PC-9 (cell line): ENCODE measurements at places on chromosomes 4 and X. TPM values are rescaled to one million over a fixed set of nuclear protein-coding genes. Genes with fewer than 3 reads are reported as not detected.

GRCh38 chr4:101218346-101218745, 129.0 kb downstream of the PPP3CA start:
- no peak for DNase-seq

DNA sequence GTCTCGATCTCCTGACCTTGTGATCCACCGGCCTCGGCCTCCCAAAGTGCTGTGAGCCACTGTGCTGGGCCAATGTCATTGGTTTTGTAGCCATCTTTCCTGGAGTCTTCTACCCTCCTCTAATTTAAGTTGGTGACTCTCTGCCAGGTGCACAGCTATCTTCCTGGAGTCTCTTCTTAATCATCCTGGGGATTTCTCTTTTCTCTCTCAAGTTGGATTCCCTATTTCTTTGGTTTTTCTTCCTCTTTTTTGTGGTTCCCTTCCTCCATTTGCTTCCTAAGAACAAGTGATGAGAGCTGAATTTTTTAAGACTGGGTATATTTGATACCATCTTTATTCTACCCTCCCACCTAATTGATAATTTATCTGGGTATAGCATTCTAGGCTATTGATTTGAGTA, 113.8 kb downstream of the SYNPO2 start:
- no peak for DNase-seq

GRCh38 chr4:647481-647880, 22.1 kb downstream of the PDE6B start:
- DNase-seq, result no peak

GRCh38 chrX:1449823-1450149, 2.9 kb downstream of the ASMTL start:
- DNase-seq, result no peak

DNA sequence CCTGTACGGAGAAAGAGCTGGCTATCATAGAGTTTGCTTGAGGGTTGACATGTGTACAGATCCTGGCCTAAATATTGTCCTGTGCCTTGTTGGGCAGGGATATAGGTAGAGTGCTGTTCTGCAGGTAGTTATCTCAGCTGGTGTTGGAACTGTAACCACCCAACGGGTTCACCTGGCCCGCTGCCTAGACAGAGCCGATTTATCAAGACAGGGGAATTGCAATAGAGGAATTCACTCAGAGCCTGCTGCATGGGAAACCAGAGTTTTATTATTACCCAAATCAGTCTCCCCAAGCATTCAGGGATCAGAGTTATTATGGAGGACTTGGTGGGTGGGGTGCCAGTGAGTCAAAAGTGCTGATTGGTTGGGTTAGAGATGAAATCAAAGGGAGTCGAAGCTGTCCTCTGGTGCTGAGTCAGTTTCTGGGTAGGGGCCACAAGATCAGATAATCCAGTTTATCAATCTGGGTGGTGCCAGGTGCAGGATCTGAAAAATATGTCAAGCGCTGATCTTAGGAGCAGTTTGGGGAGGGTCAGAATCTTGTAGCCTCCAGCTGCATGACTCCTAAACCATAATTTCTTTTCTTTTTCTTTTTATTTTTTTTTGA, 42.5 kb upstream of the XIAP start:
- no peak for DNase-seq

DNA sequence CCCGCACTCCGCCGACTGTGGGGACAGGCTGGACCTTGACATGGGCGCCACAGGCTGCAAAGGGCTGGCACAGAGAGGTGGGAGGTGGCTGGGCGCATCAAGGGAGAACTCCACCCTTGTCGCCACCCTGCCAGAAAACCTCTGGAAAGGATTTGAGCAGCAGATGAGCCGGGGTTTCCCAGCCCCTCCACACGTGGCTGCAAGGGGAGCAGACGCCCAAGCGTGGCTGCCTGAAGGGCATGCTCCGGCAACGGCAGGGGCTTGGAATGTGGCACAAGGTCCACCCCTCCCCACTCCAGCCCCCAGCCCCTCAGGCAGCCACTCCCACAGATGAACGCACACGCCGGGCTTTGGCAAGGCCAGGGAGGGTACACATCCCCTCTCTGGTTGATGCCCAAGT, 4.6 kb downstream of the BGN start:
- no peak for DNase-seq

GRCh38 chr4:146930673-146931072, 15.0 kb downstream of the TTC29 start:
- no peak for DNase-seq

- DNase-seq, result no peak
Measured at GRCh38 chrX:9318766-9319165, 146.1 kb upstream of the TBL1X start.

DNA sequence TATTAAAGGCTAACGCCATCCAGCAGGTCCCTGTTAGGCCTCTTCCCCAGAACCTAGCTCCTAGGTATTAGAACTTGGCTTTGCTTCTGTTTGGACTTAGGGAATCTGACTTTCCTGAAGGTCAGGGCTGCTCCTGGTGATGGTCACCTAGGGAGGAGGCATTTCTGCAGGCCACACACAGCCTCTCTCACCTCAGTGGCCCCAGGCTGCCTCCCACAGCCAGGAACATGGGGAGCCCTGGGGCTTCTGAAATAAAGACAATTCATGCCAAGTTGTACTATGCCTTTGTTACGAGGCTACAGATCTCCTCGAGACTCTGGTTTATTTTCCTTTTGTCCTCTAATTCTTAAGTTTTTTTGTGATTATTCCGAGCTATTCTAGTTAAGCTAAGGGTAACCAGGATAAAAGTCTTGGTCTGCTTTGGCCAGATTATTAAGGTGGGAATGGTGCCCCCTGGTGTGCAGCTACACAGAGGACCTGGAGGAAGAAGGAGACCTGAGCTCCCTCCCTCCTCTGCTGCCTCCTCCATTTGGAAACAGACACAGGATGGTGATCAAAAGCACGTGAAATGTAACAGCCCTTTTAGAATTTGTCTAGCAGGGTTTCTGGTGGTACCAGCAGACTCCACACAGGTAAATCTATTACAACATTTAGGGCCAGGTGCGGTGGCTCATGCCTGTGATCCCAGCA, 131.0 kb downstream of the DCLK2 start:
- peak; percentile 45 for DNase-seq

GRCh38 chr4:3634894-3635820, 102.9 kb upstream of the LRPAP1 start:
- no peak for DNase-seq

GRCh38 chr4:175651756-175652310, 160.2 kb downstream of the GPM6A start:
- DNase-seq, result no peak

GRCh38 chr4:173318648-173319211, 15.4 kb downstream of the HMGB2 start:
- no peak for DNase-seq

DNA sequence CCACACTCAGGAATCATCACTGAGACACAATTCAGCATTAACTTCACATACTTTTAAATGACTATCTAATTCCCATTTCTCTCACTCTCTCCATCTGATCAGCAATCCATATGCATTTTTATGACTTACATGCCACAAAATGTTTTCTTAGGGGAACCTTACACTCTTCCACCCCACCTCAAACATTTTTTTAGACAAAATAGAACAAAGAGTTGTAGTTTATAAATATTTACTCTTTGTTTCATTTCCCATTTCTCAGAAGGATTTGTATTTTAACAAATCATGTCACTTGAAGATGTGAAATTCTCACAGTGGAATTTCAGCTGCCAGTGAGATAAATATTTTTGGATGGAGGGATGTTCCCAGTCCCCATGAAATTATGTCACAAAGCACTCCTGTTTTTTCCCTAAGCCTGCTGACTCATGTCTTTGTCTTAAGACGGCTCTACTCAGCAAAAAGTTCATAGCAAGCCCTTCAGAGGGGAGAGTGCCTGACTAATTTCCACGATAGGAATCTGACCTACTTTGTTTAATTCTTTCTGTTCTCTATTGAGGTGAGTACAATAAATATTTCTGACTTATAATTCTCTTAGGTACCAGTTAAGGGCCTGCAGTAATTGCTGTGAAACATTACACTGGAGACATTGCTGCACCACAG, 257.7 kb downstream of the THOC2 start:
- no peak for DNase-seq

- DNase-seq, result no peak
Measured at GRCh38 chr4:156751486-156751885, 220.1 kb downstream of the PDGFC start.

DNA sequence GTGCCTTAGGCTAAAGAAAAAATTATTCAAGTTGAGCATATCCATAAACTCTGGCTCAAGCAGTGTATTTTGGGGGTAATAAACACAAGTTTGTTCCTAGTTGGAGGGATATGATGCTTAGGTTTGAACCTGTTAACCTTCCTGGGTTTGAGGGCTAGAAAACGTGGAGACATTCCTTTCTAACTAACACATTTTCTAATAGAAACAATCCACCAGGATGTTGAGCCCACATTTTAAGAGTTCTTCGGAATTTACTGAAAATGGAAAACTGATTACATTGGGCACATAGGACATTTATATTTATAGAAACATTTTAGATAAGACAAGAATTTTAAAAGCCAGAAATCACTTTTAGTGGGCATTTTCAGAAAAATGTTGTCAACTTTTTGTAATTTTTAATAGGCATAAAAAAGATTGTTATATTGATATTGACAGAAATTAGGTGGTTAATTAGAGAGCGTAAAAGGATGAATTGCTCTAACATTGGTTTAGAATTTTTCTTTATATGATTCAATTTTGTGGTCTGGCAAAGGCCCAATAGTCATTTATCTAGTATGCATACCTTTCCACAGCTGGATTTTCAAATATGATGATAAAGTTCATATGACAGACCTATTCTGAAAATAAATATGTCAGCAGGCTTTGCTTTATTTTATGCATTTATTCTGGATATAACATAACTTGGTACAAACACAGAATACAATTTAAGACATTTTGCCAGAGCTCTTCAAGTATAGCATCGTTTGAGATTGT, 49.2 kb downstream of the CEP44 start:
- no peak for DNase-seq

DNA sequence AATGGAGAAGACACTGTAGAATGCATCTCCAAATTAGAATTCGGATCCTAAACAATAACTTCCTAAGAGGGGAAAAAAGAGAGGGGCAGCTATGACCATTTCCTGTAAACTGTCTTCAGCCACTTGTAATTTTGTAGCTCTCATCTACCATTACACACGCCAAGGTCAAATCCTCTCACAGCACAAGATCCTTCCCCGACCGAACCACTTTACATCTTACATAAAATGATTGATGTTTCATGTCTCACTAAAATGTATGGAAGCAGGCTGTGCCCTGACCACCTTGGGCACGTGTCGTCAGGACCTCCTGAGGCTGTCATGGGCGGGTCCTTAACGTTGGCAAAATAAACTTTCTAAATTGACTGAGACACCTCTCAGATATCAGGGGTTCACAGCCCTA, 24.1 kb upstream of the PBDC1 start:
- DNase-seq, result peak; percentile 50

DNA sequence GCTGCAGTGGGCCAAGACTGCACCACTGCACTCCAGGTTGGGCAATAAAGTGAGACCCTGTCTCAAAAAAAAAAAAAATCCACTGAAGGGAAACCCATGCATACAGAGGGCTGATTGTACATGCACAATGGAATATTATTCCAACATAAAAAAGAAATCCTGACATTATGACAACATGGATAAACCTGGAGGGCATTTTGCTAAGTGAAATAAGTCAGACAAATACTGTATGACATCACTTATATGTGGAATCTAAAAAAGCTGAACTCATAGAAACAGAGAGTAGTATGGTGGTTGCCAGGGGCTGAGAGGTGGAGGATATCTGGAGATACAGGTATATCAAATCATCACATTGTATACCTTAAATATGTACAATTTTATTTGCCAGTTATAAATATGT, 102.2 kb downstream of the PPEF1 start:
- DNase-seq, result no peak

- DNase-seq, result no peak
Measured at GRCh38 chr4:162661913-162662312, 498.1 kb upstream of the FSTL5 start.

DNA sequence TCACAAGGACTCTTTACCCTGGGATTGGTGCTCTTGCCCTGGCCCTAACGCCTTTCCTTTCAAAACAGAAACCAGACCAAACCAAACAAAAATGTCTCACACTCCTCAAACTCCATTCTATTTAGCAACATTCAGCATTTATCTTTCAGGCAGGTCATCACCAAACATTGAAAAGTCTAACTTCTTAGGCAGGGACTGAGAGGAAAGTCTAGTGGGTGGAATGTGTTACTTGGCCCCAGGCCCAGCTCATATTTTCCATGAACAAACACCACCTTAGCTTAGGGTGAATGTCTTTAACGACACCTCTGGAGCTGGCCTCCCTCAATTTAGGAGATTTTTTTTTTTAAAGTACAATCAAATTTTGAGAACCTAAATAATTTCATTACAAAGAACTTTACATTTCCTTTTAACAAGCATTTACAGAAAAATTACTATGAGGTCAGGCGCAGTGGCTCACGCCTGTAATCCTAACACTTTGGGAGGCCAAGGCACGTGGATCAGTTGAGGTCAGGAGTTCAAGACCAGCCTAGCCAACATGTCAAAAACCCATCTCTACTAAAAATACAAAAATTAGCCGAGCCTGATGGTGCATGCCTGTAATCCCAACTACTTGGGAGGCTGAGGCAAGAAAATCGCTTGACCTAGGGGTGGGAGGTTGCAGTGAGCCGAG, 10.2 kb upstream of the N4BP2 start:
- DNase-seq, result peak; percentile 42

DNA sequence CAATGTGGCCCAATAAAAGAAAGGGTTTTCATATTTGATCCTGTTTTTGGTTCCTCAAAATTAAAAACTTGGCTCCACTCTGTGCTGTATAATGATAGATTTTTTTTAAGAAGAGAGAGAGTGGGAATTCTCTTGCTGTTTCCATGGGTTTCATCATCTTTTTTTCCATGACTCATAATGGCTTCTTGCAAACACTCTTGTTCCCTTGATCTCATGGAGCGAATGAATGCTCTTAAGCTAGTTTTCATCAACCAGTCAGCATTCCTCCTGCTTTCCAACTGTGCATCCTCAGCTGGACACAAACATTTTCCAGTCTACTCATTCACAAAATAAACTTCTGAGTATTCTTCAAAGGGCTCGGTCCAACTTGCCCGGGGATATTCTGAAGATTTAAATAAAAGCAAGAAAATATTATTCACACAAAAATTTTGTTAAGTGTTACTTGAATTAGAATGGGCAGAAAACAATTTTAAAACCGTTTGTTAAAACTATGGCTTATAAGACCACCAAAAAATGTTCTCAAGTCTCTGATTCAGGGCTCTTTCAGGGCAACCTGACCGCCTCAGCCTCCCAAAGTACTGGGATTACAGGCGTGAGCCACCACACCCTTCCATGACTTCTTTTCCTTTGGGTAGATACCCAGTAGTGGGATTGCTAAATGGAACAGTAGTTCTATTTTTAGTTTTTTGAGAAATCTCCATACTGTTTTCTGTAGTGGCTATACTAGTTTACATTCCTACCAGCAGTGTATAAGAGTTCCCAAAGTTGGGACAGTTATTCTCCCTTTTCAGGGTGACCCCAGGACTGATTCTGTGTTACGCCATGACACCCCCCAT, 64.7 kb downstream of the TMEM156 start:
- DNase-seq, result no peak

Gene ATP7A
- total RNA-seq, result 13.0 and 13.8 TPM in 2 replicates

Gene SERPINA7
- total RNA-seq, result not detected in 2 replicates

Gene PCDH10
- not detected in 2 replicates for total RNA-seq

Gene FOXR2
- total RNA-seq, result not detected in 2 replicates

Gene TRIM75
- not detected in 2 replicates for total RNA-seq

Gene TAF7L
- total RNA-seq, result 0.24 and 0.25 TPM in 2 replicates

Gene NXF2
- total RNA-seq, result not detected in 2 replicates

Gene HS3ST1
- total RNA-seq, result 12.3 and 12.8 TPM in 2 replicates

Gene CSN1S1
- not detected in 2 replicates for total RNA-seq
